ENCODE measurements at places on chromosomes 7 and 10.

DNA sequence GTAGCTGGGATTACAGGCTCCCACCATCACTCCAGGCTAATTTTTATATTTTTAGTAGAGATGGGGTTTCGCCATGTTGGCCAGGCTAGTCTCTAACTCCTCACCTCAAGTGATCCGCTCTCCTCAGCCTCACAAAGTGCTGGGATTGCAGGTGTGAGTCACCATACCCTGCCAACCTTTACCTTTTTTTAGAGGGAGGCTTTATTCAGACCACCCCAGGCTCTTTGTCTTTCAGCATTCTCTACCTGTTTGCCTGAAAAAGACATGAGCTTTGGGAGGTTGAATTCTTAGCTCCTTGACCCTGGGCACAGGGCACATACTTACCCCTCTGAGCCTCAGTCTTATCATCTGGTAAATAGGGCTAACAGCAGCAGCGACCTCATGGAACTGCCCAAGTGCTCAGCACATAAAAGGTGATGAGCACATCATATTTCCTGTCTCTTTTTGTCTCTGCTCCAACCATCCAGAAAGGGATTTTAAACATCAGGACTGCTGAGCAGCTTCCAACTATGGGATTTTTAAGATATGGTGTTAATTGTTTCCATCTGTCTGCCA, 17.0 kb downstream of the FRMPD2 start:
- DNase-seq, result no peak

DNA sequence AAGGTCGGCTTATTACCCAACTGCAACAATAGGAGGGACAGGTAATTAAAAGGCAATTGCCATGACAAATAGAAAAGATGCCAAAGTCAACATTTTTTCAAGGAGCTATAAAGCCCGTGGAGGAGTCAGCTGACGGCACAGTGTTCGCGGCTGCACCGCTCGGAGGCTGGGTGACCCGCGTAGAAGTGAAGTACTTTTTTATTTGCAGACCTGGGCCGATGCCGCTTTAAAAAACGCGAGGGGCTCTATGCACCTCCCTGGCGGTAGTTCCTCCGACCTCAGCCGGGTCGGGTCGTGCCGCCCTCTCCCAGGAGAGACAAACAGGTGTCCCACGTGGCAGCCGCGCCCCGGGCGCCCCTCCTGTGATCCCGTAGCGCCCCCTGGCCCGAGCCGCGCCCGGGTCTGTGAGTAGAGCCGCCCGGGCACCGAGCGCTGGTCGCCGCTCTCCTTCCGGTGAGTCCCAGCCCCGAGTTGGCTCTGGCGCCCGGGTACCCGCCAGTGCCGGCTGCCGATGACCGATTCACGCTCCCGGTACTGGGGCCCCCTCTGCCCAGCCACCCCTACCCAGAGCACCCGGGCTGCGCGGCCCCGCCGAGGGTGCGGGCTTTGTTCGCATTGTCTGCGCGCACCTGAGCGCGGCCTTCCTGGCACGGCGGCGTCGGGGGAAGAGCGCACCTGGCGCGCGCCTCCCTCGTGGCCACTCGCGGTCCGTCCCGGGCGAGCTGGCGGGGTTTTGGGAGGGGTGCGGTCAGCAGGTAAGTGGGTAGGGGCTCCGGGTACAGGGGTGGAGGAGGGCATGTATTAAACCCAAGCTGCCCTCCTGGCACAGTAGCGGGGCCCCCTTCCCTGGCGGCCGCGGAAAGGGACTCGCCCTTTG, at the start of gene VWA2:
VWA2 (plus strand) TSS at position 138 of the 877 bp plus-strand sequence. CDS start 9,460 bp downstream, outside the sequence.
- peak; percentile 9 for DNase-seq

DNA sequence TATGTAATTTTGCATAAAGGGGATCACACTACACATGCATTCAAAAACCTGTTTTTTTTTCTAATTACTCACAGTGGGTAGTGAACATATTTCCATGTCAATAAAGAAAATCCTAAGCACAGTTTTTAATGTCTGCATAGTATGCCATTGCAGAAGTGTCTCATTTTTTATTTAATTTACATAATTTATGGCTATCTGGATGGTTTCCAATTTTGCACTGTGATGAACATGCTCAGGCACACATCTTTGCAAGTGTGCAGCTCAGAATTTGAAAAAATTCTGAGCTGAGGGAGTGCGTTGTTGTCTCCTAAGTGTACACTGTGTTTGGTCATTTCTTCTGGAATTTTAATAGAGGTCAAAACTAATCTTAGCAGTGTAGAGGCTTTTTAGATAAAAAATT, 2.2 kb downstream of the NPFFR1 start:
- DNase-seq, result no peak

DNA sequence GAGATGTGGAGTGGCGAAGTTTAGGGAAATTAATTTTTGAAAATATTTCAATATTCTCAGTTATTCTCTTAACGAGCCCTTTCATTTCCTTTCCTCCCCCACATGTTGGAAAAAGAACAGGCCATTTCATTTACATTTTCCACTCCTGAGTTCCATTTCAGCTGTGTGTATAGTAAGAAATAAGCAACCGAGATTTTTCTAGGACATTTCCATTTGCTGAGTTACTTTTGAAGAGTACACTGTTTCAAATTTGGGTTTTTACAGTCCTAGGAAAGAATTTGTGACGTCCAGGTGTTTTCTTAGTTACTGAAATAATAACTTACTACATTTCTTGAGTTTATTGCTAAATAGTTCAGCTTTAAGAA, 1.2 kb downstream of the SEPTIN7 start:
- no peak for DNase-seq

DNA sequence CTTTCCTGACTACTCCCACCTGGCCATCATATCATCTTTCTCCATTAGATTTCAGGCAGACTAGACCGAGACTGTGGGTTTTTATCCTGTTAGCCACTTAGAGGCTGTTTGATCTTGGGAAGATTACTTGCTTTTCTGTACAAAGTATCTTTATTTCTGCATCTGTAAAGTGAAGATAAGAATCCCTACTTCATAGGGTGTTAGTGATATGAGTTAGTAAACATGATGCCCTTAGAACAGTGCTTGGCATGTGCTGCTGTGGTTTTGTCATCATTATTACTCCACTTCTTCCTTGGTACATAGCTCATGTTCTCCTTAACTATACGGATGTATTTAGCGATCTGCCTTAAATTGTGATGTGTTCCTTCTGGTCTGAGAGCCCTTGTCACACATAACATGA, 165.2 kb downstream of the AUTS2 start:
- DNase-seq, result no peak

DNA sequence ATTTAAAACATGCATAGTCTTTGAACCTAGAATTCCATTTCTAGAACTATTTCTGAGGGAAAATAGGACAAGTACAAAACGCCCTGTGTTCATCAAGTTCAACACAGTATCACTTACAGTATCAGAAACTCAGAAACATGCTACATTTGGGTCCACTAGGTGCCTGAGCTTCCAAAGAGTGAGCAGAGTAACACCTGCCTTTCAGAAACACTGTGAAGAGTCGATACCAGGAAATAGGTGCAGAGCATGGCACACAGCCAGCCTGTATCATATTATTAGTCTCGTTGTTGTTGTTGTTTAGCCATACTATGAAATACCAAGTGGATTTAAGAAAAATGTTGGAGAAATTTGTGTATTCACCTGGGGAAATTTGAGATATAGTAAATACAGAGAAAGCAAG, 392.1 kb upstream of the MGMT start:
- no peak for DNase-seq

GRCh38 chr7:38052786-38053185, 125.3 kb upstream of the STARD3NL start:
- DNase-seq, result no peak

DNA sequence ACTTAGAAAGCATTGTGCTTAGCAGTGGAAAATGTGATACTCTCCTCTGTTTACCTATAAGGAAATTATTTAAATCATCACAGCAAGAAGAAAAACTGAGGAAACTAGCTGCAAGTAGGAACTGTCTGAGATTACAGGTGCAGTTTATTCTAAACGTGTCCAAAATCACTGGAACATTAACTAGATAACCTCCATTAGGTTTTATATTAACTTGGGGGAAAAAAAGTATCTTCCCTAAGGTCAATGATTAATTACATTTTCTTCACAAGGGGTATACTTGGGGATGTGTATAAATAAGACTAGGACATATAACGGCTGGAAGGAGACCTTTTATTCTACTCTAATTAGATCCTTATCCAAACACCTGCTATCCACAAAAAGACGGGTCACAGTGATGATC, 3.7 kb downstream of the GOT1 start:
- no peak for DNase-seq

GRCh38 chr7:5653661-5654060, 127.8 kb downstream of the RNF216 start:
- no peak for DNase-seq

GRCh38 chr10:33739031-33739430, 404.6 kb upstream of the NRP1 start:
- no peak for DNase-seq

- no peak for DNase-seq
Measured at GRCh38 chr7:80372415-80372814, 139.4 kb downstream of the GNAT3 start.
